Renal cortex interstitium (tissue), 15 donors: ENCODE measurements at places on chromosomes 11 and 22.

GRCh38 chr11:19728436-19728835, 15.8 kb downstream of the NAV2 start:
- DNase-seq, result no peak

GRCh38 chr22:25492841-25493734, 71.4 kb upstream of the GRK3 start:
- DNase-seq, result peak; percentile 33

DNA sequence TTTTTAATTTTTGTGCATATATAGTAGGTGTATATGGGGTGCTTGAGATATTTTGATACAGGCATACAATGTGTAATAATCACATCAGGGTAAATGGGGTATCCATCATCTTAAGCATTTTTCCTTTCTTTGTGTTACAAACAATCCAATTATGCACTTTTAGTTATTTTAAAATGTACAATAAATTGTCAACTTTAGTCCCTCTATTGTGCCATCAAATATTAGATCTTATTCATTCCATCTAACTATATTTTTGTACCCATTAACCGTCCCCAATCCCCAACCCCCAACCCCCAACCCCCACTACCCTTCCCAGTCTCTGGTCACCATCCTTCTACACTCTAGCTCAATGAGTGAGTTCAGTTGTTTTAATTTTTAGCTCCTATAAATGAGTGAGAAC, 335.1 kb upstream of the C11orf87 start:
- DNase-seq, result no peak

- no peak for DNase-seq
These were observed 82.1 kb upstream of the MTMR2 start for GRCh38 chr11:96006037-96006436.

DNA sequence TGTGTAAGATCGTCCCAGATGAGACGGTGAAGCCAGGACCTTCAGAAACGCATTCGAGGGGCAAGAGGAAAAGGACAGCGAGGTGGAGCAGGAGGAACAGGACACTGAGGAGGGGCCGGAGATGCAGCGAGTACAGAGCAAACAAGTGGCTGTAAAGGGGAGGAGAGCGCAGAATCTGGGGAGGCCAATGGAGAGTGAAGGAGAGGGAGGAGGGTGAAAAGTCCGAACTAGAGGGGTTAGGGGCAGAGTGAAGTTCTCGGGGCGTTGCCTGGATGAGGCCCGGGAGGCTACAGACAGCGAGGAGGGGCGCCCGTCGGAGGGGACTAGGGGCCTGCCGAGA, 8.8 kb upstream of the PPIL2 start:
- no peak for DNase-seq

DNA sequence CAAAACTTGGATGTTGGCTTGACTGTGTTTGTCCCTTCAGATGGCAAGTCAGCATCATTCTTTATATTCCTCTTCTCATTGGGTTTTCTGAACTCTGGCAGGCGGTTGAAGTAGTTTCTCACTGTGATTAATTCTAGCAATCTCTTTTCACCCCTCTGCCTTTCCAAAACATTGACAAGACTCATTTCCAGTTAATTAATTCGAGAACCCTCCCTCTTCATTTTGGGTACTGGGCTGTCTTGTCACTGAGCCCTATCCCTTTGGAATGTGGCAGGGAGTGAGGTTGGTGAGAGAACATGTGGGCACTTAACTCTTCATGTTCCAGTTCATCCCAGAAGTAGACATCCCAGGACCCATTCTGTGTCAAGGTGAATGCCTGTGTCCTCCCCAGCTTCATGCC, 133.0 kb downstream of the WNT7B start:
- no peak for DNase-seq

DNA sequence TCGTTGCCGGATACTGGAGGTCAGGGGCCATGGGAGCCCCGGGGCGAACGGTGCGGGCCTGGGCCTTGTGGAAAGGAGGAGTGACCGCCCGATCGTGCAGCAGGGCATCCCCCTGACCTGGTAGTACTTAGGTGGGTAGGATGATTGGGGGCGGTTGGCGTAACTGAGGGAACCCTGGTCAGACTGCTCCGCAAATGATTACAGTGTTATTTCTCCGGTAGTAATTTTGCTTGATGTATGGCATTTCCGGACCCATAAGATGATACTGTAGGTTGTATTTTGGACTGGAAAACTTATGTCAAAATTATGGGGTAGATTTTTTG, 762 bp downstream of the MTMR3 start:
- no peak for DNase-seq

GRCh38 chr11:18322818-18323570, 627 bp downstream of the GTF2H1 start:
- DNase-seq, result no peak

- no peak for DNase-seq
These were observed 51.9 kb upstream of the ALX4 start for GRCh38 chr11:44361813-44362212.

- no peak for DNase-seq
These were observed 808.0 kb downstream of the DLG2 start for GRCh38 chr11:84819128-84819527.

GRCh38 chr11:68798221-68798813, 43.4 kb downstream of the CPT1A start:
- no peak for DNase-seq

DNA sequence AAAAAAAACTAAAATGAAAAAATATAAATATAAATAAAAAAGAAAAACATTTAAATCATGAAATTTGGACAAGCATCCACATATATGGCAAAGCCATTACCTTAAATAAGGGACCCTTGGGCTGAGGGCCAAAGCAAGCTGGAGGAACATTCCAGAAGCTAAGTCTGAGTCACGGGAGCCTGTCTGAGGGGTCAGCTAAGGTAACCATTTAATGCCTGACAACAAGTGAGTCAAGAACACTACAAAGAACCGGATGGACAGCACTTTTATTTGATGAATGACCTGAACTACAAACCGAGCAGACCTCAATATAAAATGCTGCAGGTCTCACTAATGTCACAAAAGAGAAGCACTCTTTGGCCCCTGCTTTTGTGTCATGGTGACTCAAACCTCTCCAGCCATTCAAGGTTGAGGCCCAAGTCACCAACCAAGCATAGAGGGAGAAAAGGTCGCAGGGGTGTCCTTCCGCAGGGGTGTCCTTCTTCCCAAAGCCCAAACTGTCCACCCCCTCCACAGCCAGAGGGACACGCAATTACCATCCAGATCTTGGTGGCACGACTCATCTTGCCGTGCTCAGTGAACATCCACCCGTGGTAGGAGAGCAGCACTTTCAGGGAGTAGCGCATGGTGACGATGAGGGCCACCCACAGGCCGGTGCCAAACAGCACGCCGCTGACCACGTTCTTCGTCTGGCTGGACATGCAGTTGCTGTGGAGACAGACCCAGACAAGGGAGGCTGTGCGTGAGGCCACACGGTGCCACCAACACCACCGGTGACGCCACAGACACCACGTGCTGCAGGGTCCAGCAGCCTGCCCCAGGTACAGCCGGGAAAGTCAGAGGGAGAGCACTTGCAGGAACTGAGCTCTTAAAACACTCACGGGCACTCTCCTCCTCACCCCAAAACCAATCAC, 34.5 kb downstream of the CPT1A start:
- DNase-seq, result no peak

DNA sequence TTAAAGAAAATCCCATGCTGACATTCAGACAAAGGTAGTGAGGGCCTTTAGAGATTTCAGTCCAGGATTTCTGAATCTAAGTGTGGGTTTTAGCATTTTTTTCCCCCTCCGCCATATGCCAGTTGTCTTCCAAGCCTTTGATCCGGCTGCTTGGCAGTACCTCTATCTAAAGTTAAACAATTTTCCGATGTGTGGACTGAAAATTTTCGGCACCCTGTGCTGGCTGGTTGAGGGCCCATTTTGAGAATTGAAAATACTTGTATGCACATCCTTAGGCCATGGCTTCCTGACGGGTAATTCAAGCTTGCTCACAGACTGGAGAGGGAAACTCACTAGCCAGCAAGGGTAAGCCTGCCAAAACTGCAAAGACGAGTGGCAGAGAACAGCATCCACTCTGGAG, 131.9 kb upstream of the NARS2 start:
- no peak for DNase-seq

- DNase-seq, result no peak
These were observed 15.5 kb downstream of the NECTIN1 start for GRCh38 chr11:119713359-119714040.

GRCh38 chr22:30104501-30105156, 24.4 kb downstream of the HORMAD2 start:
- no peak for DNase-seq

- no peak for DNase-seq
These were observed 42.0 kb downstream of the FAM83F start for GRCh38 chr22:40036591-40037225.

- no peak for DNase-seq
These were observed 3.2 kb downstream of the GPR152 start for GRCh38 chr11:67449116-67449844.

DNA sequence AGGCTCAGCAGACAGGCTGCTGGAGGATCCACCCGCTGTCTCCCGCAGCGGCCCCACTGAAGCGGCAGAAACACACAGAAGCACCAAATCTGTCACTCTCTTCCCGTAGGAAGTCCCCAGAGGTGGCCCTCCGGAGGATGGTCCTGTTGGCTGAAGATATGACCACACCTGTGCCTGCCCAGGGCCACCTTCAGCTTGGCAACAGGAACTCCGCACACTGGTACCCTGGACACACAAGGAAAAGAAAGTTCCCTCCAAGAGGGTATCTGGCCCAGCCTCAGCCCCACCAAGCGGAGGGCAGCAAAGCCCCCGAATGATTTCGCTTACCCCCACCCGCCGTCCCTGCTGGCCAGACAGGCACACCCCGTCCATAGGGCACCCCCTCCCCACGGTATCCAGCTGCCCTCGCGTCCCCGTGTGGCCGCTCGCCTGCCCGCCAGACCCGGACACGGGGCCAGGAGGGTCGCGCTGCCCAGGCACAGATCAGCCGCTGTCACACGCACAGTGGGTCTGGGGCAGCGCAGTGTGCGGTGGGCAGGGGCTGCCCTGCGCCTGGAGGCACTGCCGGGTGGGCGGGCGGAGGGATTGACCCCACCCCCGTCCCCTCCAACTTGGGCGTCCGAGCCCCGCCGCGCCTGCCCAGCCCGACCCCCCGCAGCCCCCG, 7.0 kb downstream of the RASSF7 start:
- no peak for DNase-seq

DNA sequence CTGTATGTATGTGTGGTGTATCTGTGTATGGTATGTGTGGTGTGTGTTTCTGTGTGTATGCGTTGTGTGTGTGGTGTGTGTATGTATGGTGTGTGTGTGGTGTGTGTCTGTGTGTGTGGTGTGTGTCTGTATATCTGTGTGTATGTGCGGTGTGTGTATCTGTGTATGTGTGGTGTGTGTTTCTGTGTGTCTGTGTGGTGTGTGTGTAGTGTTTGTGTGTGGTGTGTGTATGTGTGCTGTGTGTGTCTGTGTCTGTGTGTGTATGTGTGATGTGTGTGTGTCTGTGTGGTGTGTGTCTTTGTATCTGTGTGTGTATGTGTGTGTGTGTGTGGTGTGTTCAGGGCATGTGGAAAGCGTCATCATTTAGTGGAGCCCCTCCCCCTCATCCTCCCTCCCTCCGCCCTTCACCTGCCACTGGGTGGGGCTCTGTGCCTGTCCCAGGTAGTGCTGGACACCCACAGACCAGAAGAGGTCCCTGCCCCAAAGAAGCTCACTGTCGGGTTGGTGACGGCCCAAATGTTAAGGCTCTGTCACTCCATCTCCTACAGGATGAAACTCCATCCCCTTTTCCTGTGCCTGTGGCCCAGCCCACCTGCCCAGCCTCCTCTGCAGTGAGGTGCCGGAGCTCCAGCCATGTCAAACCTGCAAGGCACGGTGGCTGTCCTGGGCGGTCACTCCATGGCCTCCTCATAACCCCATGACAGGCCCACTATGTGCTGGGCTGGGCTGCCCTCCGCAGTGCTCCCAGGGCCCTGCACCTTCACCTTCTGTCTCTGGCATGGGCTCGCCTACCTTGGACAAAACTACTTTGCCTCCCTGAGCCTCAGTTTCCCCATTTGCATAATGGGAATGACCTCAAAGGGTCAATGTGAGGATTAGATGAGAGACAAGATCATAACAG, 23.4 kb upstream of the SHISAL1 start:
- DNase-seq, result no peak

DNA sequence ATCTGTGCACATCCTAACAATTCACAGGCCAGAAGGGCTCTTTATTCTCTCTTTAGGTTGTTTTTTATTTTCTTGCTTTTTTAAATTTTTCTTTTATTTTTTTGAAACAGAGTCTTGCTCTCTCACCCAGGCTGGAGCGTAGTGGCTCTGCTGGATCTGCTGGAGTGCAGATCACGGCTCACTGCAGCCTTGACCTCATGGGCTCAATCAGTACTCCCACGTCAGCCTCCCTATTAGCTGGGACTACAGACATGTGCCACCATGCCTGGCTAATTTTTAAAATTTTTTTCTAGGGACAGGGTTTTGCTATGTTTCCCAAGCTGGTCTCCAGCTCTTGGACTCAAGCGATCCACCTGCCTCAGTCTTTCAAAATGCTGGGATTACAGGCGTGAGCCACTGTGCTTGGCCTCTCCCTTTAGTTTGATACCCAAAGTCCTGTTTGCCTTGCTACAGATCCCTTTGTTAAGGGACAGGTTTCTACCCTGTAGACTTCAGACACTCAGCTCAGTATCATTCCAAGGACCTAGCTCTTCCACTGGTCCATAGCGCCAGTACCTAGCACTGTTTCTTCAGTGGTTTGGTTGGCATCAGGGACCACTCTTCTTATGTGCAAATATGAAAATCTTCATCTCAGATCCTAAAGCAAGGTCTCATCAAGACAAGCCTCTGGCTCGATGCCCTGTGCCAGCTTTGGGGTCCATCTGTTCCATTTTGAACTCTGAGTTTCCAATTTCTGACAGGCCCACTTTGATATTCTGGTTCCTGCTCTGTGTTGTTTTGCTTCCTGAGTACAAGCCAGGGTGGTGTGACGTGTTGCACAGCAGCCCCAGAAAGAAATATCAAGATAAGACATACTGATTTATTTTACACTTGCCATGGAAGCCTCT, 211.7 kb downstream of the FAT3 start:
- no peak for DNase-seq

DNA sequence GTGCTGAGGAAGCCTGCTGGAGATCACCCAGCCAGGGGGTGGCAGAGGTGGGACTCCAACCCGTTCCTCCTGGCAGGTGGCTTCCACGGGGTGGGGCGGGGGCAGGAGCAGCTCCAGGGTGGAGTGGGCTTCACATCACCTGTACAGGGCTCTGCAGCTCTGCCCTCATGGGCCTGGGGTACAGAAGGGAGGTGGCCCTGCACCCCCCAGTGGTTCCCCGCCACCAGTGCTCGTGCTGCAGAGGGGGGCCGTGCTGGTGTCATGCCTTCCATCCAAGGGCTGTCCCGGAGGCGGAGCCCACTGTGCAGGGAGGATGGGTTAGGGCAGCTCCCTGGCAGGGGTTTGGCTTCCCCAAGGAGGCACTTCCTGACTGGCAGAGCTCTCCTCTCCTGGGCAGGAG, 76.4 kb upstream of the SHISAL1 start:
- no peak for DNase-seq

GRCh38 chr11:46612326-46612725, 4.7 kb downstream of the HARBI1 start:
- no peak for DNase-seq
